Hindlimb muscle (tissue), 1 donor: ENCODE measurements at places on chromosomes 3 and 15.

GRCh38 chr15:92930054-92930621 lies 30.0 kb downstream of the CHD2 start:
- no peak for DNase-seq

GRCh38 chr15:45589256-45589655 lies 2.1 kb downstream of the BLOC1S6 start:
- no peak for DNase-seq

DNA sequence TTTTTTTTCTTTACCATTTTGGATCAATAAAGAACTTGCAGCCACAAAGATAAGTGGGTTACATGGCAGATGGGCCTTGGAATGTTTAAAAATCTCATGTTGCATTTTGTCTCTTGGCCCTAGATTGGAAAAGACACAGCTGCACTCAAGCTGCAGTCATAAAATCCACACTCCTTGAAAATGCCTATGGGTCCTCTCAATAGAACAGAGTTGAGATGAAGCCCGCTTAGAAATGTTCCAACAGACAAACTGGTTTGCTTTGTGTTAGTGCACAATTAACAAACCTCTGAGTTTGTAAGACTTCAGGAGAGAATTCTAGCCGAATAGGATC lies 401.2 kb upstream of the CDIN1 start:
- no peak for DNase-seq

DNA sequence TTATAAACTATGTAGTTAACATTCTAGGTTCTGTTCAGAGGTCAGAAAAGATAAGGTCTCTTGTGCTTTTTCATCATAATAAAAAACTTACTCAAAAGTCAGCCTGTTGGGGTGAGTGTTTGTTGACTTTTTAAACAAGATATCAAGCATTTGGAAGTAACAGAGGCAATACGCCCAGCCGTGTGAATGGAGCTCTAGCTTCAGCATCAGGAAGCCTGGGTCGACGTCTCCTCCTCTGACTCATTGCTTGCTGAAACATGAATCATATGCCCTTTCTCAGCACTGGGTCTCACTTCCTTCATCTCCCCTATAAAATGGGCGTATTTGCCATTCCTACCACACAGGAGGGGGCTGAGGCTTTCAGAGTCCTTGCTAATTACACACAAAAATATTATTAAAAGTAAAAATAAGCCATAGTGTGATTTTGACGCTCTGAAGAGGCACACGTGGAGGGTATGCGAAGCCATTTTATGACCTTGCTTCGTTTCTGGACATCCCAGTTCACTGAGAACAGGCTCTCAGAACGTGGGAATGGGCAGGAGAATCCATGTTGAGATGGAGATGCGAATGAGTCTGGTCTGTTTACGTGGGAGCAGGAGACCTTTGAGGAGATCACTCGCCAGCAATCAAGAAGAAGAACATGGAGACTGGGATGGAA lies 220.8 kb upstream of the TPRG1 start:
- no peak for DNase-seq

- DNase-seq: no peak
Measured at GRCh38 chr15:45347033-45347432, 31.3 kb downstream of the GATM start.

DNA sequence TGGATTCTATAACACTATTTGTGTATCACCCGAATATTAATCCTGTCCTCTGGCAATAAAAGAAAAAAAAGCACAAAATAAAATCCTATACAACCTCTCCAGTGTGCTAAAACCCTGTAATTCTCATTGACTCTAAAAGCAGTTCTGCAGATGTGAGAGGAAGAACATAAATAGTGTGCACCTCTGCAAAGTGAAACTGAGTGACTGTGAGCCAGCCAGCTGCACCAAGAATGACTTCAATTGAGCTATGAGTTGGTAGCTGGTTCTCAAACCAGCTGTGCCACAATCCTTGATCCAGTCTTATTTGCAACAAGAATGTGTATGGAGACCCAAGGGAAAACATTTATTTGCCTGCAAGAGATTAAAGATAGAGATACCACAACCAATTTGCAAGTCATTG lies 31.2 kb upstream of the COL8A1 start:
- peak; percentile 10 for DNase-seq

DNA sequence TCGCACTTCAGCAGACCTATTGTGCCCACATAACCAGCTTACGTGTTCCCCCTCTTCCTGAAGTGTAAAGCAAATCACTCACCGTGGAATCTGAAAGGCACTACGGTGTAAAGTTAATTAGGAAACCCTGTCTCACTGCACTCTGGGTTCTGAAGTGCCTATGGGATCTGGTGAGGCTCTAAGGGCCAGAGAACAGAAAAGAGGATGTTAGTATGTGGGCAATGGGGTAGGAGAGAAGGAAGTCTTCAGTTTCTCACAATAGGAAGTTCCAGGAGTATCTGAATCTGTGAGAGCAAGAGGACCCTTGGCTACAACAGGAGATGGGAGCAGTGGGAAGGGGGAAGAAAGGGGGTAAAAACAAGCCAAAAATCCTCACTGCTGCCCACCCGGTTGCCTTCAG lies 71.4 kb downstream of the ITGB5 start:
- no peak for DNase-seq

DNA sequence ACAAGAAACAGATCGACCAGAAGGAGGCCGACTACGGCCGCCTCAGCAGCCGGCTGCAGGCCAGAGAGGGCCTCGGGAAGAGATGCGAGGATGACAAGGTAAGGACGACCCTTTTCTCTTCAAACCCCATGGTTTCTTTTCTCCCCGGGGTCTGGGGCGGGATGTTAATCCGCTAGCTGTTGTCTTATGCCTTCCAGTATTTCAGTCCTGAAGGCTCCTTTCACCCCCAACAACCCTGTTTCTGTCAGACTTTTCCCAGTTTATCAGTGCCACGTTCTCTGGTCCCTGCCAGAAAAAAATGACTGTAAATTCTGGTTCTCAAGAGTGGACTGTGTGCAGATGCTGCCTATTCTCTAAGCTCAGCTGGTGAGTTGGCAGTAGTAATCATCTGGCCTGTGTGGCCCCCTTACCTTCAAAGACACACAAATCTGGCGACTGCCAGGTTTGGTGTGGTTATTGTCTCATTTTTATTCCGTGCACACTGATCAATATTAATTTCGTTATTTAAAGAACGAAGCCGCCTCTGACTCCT lies 806 bp downstream of the GOLM2 start:
- DNase-seq: no peak

DNA sequence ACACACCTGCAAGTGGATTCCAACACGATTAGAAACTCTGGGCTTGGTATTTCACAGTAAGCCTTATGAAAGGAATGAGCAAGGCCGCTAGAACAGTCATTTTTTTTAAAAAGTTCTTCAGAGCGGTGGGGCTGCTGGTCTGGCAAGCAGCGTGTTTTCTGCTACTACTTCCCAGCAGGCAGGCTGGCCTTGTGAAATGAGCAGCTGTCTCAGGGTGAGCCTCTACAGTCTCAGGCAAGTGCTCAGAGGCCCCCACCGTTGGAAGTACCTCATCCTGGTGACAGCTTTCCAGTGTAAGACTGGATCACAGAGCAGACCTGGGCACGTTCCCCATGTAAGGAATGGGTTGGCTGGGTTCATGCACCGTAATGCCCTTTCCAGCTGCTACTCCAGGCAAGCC lies 119.2 kb downstream of the LRIG1 start:
- DNase-seq: peak; percentile 62
